Activated naive CD4-positive, alpha-beta T cell treated with anti-CD3 and anti-CD28 coated beads, Interleukin-2, amount 10 ng/mL, durations not matched to agents 7 days and 5 days (primary cell): ENCODE measurements at places on chromosomes 12 and 14.

GRCh38 chr14:79608446-79608845, 602.9 kb downstream of the DIO2 start:
- H3K27ac ChIP-seq, result no peak overlapping the region
- no peaks in the 10 kb centered on the region for H3K4me1 ChIP-seq
- H3K36me3 ChIP-seq, result no peaks in the 10 kb centered on the region

- H3K27me3 ChIP-seq, result peaks cover 31% of the 10 kb centered on the region
- H3K4me1 ChIP-seq, result no peaks in the 10 kb centered on the region
- H3K4me3 ChIP-seq, result no peak overlapping the region
- H3K36me3 ChIP-seq, result no peaks in the 10 kb centered on the region
Observed at GRCh38 chr14:55881577-55882241, 236.5 kb upstream of the PELI2 start.

- H3K4me1 ChIP-seq, result no peaks in the 10 kb centered on the region
- H3K27me3 ChIP-seq, result peaks cover 15% of the 10 kb centered on the region
- no peaks in the 10 kb centered on the region for H3K36me3 ChIP-seq
- no peak overlapping the region for H3K27ac ChIP-seq
- no peak for DNase-seq
- H3K4me3 ChIP-seq, result no peak overlapping the region
Observed at GRCh38 chr12:110957652-110958051, 37.3 kb upstream of the MYL2 start.

GRCh38 chr14:25411781-25412757, 362.1 kb upstream of the STXBP6 start:
- H3K27ac ChIP-seq, result no peak overlapping the region
- DNase-seq, result no peak
- no peaks in the 10 kb centered on the region for H3K36me3 ChIP-seq
- H3K4me3 ChIP-seq, result no peak overlapping the region

GRCh38 chr12:63319386-63319785, 168.4 kb upstream of the AVPR1A start:
- H3K27ac ChIP-seq, result no peak overlapping the region
- H3K4me1 ChIP-seq, result no peaks in the 10 kb centered on the region

GRCh38 chr14:105487449-105487985, 831 bp downstream of the CRIP1 start:
- peaks cover 51% of the 10 kb centered on the region for H3K4me1 ChIP-seq
- H3K27me3 ChIP-seq, result peaks cover 34% of the 10 kb centered on the region
- DNase-seq, result peak; percentile 84

DNA sequence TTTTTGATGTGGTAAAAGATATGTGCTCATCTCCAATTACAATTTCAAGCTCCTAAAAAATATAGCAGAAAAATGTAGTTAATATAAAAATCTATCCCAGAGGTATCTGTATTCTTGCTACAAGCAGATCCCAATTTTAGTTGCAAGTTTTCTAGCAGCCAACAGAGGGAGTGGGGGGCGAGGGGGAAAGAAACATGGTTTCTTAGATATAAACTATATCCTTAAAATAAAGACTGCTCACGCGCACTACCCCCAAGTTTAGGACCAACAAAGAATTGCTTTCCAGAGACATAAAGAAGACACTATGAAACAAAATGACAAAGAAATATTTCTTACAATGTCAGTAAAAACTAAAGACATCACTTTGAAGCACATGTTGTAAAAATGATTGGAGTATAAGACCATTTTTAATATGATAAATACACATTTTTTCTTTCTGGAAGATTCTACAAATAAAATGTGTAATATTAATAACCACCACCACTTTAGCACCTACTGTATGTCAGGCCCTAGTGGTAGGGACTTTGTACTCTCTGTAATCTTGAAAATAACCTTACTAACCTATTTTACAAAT, 5.4 kb downstream of the MAGOHB start:
- H3K4me3 ChIP-seq, result no peak overlapping the region
- no peak for DNase-seq
- H3K36me3 ChIP-seq, result peaks cover 60% of the 10 kb centered on the region
- peaks cover 25% of the 10 kb centered on the region for H3K4me1 ChIP-seq
- no peak overlapping the region for H3K27ac ChIP-seq

DNA sequence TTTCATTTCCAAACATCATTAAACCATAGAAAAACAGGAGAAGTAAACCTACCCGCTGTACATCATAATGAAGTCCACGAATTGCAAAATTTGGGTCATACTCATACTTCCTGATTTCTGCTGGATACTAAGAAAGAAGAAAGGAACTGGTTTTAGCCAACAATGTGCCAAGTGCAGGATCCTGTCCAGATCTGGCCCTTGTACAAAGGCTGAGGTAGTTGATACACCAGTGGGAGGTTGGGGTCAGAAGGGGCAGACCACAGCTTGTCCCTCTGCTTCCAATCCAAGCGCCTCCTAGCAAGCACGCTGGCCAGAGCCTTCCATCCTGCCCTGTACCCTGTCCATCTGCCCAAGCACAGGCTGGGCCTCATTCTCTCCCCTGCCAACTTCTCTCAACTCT, 34.2 kb downstream of the NT5DC3 start:
- no peaks in the 10 kb centered on the region for H3K4me1 ChIP-seq
- H3K36me3 ChIP-seq, result peaks cover 2% of the 10 kb centered on the region
- no peak overlapping the region for H3K4me3 ChIP-seq

DNA sequence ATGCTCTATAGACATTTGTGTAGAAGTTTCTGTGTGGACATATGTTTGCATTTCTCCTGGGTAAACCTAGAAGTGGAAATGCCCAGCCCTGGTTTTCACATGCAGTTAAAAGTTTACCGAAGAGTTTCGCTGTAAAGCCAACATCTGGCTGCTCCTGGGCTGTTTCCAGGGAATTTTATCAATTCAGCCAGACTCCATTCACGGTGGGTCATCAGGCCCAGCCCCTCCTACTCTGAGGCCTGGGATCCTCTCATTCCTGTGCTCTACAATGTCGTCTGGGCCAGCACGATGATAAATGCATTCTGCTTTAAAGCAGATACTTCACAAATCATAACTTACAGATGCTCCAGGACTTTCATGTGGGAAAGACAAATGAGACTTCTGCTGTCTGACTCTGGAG, 7.1 kb downstream of the NUAK1 start:
- no peak for DNase-seq
- no peak overlapping the region for H3K27ac ChIP-seq
- no peak overlapping the region for H3K4me3 ChIP-seq
- no peaks in the 10 kb centered on the region for H3K4me1 ChIP-seq
- H3K36me3 ChIP-seq, result no peaks in the 10 kb centered on the region

- no peak overlapping the region for H3K27ac ChIP-seq
- H3K27me3 ChIP-seq, result no peaks in the 10 kb centered on the region
- H3K36me3 ChIP-seq, result no peaks in the 10 kb centered on the region
- H3K4me1 ChIP-seq, result no peaks in the 10 kb centered on the region
- no peak for DNase-seq
Observed at GRCh38 chr14:86003998-86004397, 474.1 kb downstream of the FLRT2 start.

- H3K27me3 ChIP-seq, result no peaks in the 10 kb centered on the region
- H3K4me3 ChIP-seq, result no peak overlapping the region
- DNase-seq, result no peak
Observed at GRCh38 chr12:47896633-47897032, 8.2 kb downstream of the VDR start.

- no peak overlapping the region for H3K27ac ChIP-seq
- H3K27me3 ChIP-seq, result no peaks in the 10 kb centered on the region
- H3K36me3 ChIP-seq, result no peaks in the 10 kb centered on the region
Observed at GRCh38 chr12:1453810-1454209, 140.6 kb downstream of the FBXL14 start.

DNA sequence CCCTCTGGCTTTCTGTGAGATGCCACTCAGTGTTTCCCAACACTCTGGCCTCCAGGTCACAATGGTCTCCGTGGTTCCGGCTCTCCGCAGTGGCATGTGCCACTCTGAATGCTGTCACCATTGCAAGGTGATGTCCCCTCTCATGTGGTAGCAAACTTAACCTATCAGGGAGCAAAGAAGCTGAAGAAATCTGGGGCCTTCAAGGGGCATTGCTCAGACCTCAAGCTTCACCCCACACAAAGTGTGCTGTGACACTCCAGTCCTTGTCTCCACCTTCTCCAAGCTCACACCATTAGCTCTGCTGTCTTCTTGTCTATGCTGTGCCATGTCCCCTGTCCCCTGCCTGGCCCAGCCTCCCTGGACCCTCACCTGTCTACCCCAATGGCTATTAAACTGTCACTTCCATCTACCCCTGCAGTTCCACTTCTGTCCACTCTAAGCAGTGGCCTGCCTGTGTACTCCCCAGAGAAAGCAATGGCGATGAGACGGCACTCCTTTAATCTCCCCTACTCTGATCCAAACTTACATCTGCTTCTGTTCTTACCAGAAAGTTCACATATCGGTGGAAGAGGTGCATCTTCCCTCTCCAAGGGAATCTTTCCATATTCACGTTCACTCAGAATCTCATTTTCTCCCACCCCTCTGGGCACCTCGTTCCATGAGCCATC, 93.7 kb downstream of the DHRS2 start:
- H3K27ac ChIP-seq, result no peak overlapping the region
- no peaks in the 10 kb centered on the region for H3K4me1 ChIP-seq
- H3K36me3 ChIP-seq, result no peaks in the 10 kb centered on the region
- no peak for DNase-seq
- peaks cover 4% of the 10 kb centered on the region for H3K27me3 ChIP-seq
- H3K4me3 ChIP-seq, result no peak overlapping the region

DNA sequence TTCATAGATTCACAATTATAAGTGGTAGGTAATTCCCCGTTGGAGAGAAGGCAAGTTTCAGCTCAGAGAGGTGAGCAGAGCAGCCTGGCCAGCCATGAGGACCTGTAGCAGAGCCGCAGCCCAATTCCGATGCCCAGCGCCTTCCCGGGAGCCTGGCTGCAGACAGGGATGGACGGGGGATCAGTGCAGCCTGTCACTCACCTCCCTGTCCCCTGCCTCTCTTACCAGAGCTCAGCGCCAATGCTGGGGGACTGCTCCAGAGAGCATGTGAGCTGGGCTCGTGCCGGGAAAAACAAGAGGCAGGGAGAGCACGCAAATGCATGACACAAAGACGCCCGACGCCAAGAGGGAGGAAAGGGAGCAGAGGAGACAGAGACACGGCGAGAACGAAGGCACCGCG, 231.9 kb downstream of the BCL11B start:
- no peak for DNase-seq
- no peaks in the 10 kb centered on the region for H3K4me1 ChIP-seq
- H3K36me3 ChIP-seq, result no peaks in the 10 kb centered on the region
- peaks cover 11% of the 10 kb centered on the region for H3K27me3 ChIP-seq

GRCh38 chr12:81558031-81558430, 201.1 kb downstream of the PPFIA2 start:
- no peaks in the 10 kb centered on the region for H3K4me1 ChIP-seq
- no peak overlapping the region for H3K4me3 ChIP-seq
- no peak overlapping the region for H3K27ac ChIP-seq
- no peaks in the 10 kb centered on the region for H3K27me3 ChIP-seq
- DNase-seq, result no peak

DNA sequence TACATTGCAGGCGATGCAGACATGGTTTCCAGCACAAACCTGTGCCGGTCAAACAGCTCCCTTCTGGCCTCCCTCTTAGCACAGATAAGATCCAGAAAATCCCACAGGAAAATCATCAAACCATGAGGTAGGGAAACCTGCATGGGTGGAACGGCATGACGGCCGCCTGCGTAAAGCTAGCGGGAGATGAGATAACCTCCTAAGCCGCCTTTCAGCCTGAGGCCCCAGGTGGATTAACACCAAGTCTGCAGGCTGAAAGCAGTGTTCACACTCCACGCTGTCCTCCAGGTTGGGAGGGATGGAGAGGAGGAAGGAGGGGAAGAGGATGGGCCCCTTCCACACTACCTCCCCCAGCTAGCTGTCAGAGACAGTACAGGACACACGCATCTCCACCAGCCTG, 63.8 kb downstream of the TSPAN11 start:
- no peak overlapping the region for H3K4me3 ChIP-seq
- no peaks in the 10 kb centered on the region for H3K36me3 ChIP-seq
- no peaks in the 10 kb centered on the region for H3K4me1 ChIP-seq
- DNase-seq, result no peak
- H3K27me3 ChIP-seq, result no peaks in the 10 kb centered on the region

- no peaks in the 10 kb centered on the region for H3K4me1 ChIP-seq
- no peaks in the 10 kb centered on the region for H3K36me3 ChIP-seq
- no peaks in the 10 kb centered on the region for H3K27me3 ChIP-seq
- no peak overlapping the region for H3K27ac ChIP-seq
Observed at GRCh38 chr12:91604897-91605296, 422.3 kb upstream of the DCN start.

DNA sequence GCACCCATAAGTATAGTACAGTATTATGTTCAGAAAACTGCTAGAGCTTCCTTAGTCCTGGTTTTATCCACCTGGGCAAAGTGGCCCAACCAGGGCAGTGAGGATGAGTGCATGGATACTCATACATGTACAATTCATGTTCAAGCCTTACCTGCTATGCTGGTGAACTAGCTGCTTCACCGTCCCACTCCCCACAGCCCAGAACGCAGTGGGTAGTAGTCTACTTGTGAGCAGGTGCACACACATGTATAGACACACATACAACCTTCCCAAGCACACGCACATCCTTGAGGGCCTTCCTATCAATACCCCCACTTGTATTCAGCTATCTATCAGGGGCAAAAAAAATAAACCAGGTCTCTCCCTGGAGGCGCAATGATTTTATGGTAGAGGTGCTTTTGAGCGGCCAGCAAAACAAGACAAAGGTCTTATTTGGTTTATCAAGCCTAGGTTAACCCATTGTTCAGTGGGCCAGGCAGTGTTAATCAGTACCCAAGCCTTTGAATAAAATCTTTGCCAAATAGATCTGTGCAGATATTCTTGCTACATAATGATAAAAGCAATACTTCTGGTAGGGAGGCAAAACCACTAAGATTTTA, 69.8 kb downstream of the ZFP36L1 start:
- H3K36me3 ChIP-seq, result peaks cover 4% of the 10 kb centered on the region
- no peak overlapping the region for H3K4me3 ChIP-seq
- peaks cover 20% of the 10 kb centered on the region for H3K4me1 ChIP-seq
- H3K27me3 ChIP-seq, result peaks cover 16% of the 10 kb centered on the region
- DNase-seq, result no peak

GRCh38 chr14:59754256-59754655, 116.3 kb downstream of the RTN1 start:
- no peaks in the 10 kb centered on the region for H3K36me3 ChIP-seq
- H3K27me3 ChIP-seq, result no peaks in the 10 kb centered on the region
- no peaks in the 10 kb centered on the region for H3K4me1 ChIP-seq
- no peak overlapping the region for H3K4me3 ChIP-seq

- H3K36me3 ChIP-seq, result no peaks in the 10 kb centered on the region
- no peak overlapping the region for H3K4me3 ChIP-seq
- no peak overlapping the region for H3K27ac ChIP-seq
Observed at GRCh38 chr12:87883806-87884205, 145.4 kb downstream of the C12orf50 start.

GRCh38 chr12:43312991-43313505, 239.0 kb downstream of the ADAMTS20 start:
- no peak overlapping the region for H3K27ac ChIP-seq
- no peak for DNase-seq
- H3K27me3 ChIP-seq, result no peaks in the 10 kb centered on the region
- no peaks in the 10 kb centered on the region for H3K36me3 ChIP-seq
- H3K4me3 ChIP-seq, result no peak overlapping the region
- H3K4me1 ChIP-seq, result no peaks in the 10 kb centered on the region
